ENCODE measurements at places on chromosomes 7 and 10.

GRCh38 chr10:11823122-11823988 lies at the start of gene PROSER2:
Gene PROSER2, plus strand, starts transcription at chr10:11823356. Its CDS starts 28,722 bp downstream, at chr10:11852078.
- no peak for DNase-seq

- DNase-seq = peak; percentile 6
Observed at GRCh38 chr10:93893646-93894515, at the start of gene SLC35G1. Gene SLC35G1, plus strand, starts transcription at chr10:93893978. Its CDS starts 56 bp downstream, at chr10:93894034.

GRCh38 chr10:80158598-80159127 lies 26.1 kb downstream of the PLAC9 start:
- peak; percentile 80 for DNase-seq

DNA sequence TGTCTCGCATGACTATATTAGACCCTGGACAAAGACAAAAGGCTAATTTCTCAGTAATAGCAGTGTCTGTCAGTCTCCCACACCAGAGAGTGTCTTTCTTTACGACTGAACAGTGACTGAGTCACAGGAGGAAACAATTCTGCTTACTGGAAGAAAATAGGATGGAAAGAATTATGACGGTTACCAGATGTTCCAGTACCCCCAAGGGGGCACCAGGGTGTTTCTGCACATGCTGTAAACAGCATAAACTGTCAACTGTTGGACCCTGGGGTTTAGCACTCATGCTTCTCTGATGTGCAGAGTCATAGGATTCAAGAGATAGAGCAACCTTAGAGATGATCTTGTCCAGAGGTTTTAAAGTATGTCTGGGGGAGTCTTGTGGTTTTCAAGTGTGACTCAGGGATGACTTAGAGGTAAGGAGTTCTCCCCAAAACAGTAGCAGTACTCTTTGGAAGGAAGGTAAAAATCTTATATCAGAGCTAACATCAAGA lies 291.7 kb downstream of the THSD7A start:
- no peak for DNase-seq

DNA sequence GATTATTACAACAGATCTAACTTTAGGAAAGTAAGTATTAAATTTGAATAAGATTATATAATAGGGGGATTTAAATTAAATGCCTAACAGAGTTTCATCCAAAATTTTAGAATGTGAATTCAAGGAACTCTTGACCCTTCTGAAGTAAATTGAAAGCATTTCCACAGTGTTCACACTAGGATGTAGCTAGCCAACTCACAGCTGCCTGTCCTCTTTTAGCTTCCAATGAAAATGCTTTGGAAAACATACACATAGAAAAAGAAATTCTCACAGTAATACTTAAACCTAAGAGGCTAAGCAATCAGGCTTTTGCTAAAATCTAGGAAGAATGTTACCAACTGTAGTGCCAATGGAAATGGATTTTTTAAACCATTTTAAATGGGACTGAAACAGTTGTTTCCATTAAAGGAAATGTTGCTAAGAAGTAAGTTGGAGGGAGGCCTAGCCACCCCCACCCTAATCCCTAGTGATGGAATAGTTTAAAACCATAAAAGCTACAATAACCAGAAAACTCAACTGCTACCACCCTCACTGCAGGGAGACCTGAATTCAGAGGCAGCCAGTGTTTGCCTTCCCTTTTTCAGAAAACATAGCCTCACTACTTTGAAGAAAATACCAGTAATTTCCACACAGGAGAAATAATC lies 58.3 kb downstream of the REEP3 start:
- no peak for DNase-seq

DNA sequence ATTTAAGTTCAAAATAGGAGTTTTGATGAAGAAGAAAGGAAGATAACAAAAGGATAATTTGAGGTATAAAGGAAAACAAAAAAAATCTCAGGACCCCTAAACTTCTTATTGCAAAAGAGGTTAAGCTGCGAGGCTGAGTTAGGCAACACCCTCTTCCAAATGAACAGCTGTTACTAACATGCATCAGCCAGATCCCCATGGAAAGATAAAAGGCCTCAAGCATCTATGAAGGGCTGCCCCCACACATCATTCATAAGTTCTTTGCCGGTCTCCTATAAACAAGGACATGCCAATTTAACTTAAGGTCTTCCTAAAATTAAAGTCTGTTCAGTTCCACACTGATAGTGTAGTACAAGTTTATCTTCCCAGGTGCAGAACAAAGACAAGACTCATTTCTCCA lies 75.8 kb upstream of the IMMP2L start:
- DNase-seq = no peak

DNA sequence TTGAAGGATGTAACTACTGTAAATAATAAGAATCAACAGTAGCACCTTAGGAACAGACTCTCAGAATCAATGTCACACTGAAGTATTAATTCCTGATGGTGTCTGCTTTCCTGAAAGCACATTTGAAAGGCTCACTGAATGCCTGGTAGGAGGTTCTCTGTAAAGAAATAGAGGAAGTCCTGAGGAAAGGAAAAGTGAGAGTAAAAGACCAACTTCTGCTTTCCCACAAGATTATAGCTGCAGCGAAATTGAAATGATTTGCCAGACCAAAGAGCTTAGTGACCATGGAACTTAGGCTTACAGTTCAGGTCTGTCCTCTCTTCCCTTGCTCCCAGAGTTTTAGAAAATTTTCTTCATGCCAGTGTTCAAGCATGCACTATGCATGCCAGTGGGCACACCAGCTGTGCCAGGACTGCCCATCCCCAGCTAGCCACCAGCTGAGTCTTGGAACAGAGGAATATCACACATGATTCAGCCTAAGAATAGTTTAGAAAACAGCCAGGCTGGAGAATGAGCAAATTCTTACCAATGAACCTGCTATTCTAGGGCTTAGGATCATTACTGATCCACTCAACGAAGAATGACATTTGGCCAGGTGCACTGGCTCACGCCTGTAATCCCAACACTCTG lies 123.2 kb downstream of the HERPUD2 start:
- no peak for DNase-seq

DNA sequence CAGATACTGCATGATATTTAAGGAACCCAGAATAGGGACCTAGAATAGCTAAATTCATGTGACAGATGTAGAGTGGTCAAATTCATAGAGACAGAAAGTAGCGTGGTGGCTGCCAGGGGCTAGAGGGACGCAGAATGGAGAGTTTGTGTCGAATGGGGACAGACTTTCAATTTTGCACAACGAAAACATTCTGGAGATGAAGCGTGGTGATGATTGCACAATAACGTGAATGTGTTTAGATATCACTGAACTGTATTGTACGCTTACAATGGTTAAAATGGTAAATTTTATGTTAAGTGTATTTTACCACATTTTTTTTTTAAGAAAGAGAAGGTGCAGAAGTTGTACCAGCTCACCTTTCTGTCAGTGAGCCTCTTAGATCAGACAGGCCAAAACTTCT lies 137.8 kb upstream of the TNS3 start:
- no peak for DNase-seq

DNA sequence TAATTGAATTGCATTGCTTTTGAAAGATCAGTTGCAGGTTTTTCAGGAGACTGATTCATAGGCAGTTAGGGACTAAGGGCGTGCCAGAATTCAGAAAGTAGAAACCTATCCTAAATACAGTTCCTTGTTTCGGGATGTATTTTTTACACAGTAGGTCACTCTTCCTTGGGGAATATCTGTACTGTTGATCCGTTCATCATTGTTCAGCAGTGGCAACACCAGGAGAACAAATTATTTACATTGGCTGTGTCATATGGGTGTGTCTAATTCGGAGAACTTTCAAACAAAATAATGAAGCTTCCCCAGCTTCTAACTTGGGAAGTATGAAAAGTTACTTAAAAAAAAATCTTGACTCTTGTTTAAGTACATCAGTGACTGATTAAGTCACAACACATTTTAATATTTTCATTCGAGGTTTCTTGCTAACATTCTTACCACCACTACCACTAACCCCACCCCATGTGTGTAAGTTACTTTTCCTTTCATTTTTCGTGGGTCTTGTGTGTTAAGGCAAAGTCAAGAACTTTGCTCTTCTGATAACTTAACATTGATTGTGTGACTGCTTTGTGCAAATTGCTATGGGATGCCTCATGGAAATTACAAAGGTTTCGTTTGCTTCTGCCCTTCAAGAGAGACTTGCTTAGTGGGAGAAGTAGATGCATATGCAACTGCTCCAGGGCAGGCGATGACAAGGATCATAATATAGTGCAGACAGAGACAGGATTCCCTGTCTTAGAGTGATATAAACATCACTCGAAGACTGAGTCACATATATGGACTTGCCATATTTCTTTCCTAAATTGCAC lies 43.8 kb upstream of the RPA3 start:
- peak; percentile 15 for DNase-seq

- DNase-seq = no peak
Observed at GRCh38 chr10:78952030-78952429, 116.7 kb upstream of the ZMIZ1 start.

DNA sequence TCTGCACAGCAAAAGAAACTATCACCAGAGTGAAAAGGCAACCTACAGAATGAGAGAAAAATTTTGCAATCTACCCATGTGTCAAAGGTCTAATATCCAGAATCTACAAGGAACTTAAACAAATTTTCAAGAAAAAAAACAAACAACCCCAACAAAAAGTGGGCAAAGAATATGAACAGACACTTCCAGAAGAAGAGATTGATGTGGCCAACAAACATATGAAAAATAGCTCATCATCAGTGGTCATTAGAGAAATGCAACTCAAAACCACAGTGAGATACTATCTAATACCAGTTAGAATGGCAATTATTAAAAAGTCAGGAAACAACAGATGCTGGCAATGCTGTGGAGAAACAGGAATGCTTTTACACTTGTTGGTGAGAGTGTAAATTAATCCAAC lies 7.1 kb upstream of the MKLN1 start:
- no peak for DNase-seq

- no peak for DNase-seq
Observed at GRCh38 chr10:132549371-132549770, 11.8 kb downstream of the INPP5A start.

GRCh38 chr7:157795199-157795598 lies 458.4 kb downstream of the DNAJB6 start:
- no peak for DNase-seq

- no peak for DNase-seq
Observed at GRCh38 chr7:43303740-43304241, 191.3 kb downstream of the HECW1 start.

DNA sequence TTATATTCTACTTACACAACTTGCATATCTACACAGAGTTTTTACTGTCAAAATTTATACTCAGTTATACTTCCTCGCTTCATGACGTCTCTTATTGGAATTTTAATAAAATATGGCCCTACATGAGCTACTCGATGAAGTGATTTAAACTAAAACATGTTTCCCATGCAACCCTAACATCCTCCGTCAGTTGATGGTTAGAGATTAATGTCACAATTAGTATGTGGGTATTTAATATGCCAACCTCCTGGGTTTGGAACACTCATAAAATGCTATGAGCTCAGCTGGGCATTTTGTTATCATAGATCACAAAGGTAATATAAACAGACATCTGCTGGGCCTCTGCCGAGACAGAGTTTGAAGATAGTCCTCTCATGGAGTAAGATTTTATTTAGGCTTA lies 66.5 kb downstream of the GNAT3 start:
- no peak for DNase-seq

- DNase-seq = no peak
Observed at GRCh38 chr7:131604841-131605279, 48.4 kb upstream of the PODXL start.

- no peak for DNase-seq
Observed at GRCh38 chr7:26186364-26187311, 13.9 kb downstream of the HNRNPA2B1 start.

GRCh38 chr7:151425670-151426440 lies 14.1 kb downstream of the CRYGN start:
- DNase-seq = peak; percentile 25

- no peak for DNase-seq
Observed at GRCh38 chr10:113449006-113449695, 103.7 kb upstream of the HABP2 start.

- DNase-seq = no peak
Observed at GRCh38 chr7:37348982-37349381, 99.7 kb downstream of the ELMO1 start.

- DNase-seq = no peak
Observed at GRCh38 chr10:3066317-3067117, 831 bp upstream of the PFKP start.

DNA sequence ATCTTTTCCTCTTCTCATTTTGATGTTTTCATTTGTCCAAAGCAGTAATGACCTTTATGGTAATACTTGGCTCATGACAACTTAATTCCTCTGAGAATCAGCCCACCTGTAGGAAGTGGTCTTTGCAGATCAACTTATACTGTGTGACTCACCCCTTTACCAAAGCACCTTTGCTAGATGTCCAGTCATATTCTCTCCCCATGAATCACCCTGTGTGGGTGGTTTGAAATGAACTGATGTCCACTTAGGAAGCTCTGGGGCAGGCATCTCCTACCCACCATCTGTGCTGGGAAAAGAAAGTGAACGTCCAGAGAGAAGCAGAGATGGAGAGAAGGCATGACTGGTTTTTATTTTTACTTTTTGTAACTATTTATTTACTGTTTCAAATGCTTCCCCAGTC lies 410.3 kb downstream of the KIF20B start:
- no peak for DNase-seq

- no peak for DNase-seq
Observed at GRCh38 chr7:37817996-37818720, 30.2 kb upstream of the NME8 start.

- DNase-seq = no peak
Observed at GRCh38 chr10:103709341-103709920, 145.9 kb downstream of the SH3PXD2A start.

GRCh38 chr7:158617737-158618128 lies 30.1 kb upstream of the PTPRN2 start:
- no peak for DNase-seq

GRCh38 chr10:129079705-129080104 lies 387.3 kb upstream of the MGMT start:
- no peak for DNase-seq

DNA sequence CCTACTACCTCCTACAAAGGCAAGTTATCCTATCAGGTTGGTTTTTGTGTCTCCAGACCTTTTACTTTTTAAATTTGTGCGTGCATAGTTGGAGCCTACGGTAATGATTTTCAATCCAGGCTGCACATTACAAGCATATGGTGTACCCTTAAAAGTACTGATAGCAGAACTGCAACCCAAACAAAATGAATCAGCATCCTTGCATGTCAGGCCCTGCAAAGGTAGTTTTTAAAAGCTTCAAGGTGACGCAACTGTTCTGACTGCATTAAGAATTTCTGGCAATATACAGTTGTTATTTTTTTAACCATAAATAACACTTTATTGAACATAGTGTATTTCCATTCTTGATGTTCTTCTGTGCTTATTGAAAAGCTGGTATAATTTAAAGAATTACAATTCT lies 28.9 kb downstream of the GNAT3 start:
- DNase-seq = no peak

GRCh38 chr7:118079369-118079768 lies 104.6 kb upstream of the LSM8 start:
- no peak for DNase-seq

DNA sequence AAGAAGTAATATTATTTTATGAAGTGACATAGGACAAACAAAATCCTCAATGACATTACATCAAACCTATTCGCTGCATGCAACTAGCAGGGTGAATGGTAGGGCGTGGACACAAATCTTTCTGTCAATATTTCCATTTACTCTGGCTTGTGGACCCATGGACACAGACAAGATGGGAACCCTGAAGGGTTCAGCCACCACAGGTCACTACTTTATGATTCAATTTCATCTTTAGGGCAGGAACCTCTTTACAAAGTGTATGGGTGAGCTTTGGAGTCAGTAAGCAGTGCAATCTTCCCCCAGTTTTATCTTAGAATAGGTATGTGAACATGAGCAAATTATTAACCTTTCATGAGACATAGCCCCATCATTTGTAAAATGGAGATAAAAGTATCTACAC lies 982.4 kb upstream of the LRRTM3 start:
- no peak for DNase-seq

GRCh38 chr10:51188008-51188407 lies 113.7 kb downstream of the PRKG1 start:
- no peak for DNase-seq
